ENCODE measurements at places on chromosomes 16 and 17.

GRCh38 chr16:69831212-69832123 is 69.3 kb downstream of the WWP2 start:
- peaks cover 34% of the 10 kb centered on the region for H3K4me1 ChIP-seq
- peak overlapping the region; percentile 78 for H3K27ac ChIP-seq
- no peak overlapping the region for H3K4me3 ChIP-seq
- DNase-seq, result no peak
- no peaks in the 10 kb centered on the region for H3K27me3 ChIP-seq

GRCh38 chr17:65261152-65261551 is 124.0 kb downstream of the RGS9 start:
- no peaks in the 10 kb centered on the region for H3K4me1 ChIP-seq
- H3K27ac ChIP-seq, result no peak overlapping the region
- no peaks in the 10 kb centered on the region for H3K27me3 ChIP-seq
- no peaks in the 10 kb centered on the region for H3K36me3 ChIP-seq
- no peak for DNase-seq

DNA sequence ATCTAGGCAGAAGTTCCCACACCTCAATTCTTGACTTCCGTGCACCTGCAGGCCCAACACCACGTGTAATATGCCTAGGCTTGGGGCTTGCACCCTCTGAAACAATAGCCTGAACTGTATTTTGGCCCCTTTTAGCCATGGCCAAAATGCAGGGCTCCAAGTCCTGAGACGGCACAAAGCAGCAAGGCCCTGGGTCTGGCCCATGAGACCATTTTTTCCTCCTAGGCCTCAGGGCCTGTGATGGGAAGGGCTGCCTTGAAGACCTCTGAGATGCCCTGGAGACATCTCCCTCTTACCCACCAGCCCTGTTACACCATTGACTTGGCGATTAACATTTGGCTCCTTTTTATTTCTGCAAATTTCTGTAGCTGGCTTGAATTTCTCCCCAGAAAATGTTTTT is 238.6 kb downstream of the CDH13 start:
- DNase-seq, result no peak
- no peak overlapping the region for H3K27ac ChIP-seq
- H3K4me3 ChIP-seq, result no peak overlapping the region

- H3K36me3 ChIP-seq, result no peaks in the 10 kb centered on the region
- H3K4me3 ChIP-seq, result no peak overlapping the region
- no peaks in the 10 kb centered on the region for H3K4me1 ChIP-seq
- no peak for DNase-seq
Observed at GRCh38 chr16:2828521-2828840, 1.6 kb upstream of the ZG16B start.

DNA sequence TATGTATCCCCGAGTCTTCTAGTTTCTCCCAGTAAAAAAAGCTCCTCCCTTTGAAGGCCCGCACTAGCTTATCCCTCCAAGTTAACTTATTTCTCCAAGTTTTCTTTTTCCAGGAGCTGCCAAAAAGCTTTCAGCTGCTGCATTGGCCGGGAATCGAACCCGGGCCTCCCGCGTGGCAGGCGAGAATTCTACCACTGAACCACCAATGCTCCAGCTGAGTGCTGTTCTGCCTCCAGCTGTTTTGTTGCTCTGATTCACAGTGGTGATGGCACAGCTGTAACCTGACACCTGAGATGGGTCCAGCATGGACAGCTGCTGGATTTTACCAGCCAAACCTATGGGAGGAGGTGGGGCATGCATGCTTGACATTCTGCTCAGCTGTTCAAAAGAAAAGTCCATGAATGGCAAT is 22.1 kb downstream of the VAC14 start:
- H3K27me3 ChIP-seq, result no peaks in the 10 kb centered on the region
- H3K27ac ChIP-seq, result peak overlapping the region; percentile 18
- H3K4me1 ChIP-seq, result no peaks in the 10 kb centered on the region
- peak; percentile 66 for DNase-seq

- H3K4me3 ChIP-seq, result no peak overlapping the region
- no peaks in the 10 kb centered on the region for H3K36me3 ChIP-seq
- no peak for DNase-seq
- peaks cover 6% of the 10 kb centered on the region for H3K27me3 ChIP-seq
- H3K27ac ChIP-seq, result no peak overlapping the region
Observed at GRCh38 chr16:85761861-85762260, 11.0 kb upstream of the C16orf74 start.

DNA sequence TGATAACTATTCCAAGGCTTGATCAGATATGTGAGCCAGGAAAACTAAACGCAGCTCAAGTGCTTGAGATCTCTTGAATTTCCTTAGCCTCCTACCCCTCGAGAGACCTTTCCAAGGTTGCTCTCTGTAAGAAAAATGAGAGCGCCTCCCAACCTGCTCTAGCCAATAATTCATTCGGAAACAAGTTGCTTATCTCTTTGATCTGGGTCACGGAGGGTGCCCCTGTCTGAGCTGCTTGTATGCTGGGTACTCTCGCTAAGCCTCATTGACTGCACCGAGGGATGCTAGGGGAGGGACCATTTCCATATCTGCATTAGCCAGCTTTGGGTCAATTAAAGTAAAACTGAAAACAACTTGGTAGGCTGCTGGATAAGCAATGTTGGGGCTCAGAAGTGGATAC is 70.1 kb upstream of the SHISA6 start:
- no peak for DNase-seq
- H3K4me1 ChIP-seq, result no peaks in the 10 kb centered on the region
- no peaks in the 10 kb centered on the region for H3K27me3 ChIP-seq
- H3K4me3 ChIP-seq, result no peak overlapping the region
- H3K27ac ChIP-seq, result no peak overlapping the region

All from SK-N-SH (cell line).